Lower leg skin (tissue), 4 donors: ENCODE measurements at places on chromosomes 3 and 15.
A peak's percentile ranks its signal among the peaks of the same experiment; 100 is the strongest.

DNA sequence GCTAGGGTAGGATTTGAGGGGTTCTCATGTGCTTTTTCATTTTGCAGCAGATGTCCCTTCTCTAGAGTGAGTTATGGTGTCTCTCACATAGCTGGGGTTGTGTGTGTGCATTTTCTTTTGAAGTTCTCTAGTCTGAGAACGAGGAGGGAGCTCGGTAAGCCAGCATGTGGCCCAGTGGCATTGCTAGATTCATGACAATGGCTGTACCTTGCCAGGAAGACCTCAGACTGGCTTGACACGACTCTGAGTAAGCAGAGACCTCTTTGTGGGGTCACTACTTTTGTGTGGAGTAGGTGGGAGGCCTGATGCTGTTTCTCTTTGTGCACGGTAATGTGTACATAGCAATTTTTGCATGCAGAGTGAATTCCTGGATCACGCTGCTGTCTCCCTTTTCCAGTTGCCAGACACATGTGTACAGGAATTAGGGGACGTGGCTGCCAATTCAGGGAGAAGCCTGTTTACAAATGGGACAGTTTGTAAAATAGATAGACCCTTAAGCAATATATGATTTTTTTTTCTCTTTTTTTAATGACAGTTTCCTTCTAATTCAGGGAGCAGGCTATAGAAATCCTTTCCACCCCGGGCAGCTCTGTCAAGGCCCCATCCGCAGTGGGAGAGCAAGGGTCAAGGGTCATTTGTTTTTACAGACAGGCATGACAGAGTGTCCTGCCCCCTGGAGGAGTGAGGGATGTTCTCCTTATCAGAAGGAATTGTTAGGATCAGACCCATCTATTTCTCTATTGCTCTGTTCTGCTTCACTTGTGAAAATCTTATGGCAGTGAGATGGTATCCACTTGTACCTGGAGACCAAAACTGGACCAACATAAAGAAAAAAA is 4.6 kb downstream of the CACNA1D start:
- DNase-seq, result no peak

- DNase-seq, result no peak
These were observed 139.0 kb upstream of the LIPC start for GRCh38 chr15:58292751-58293175.

DNA sequence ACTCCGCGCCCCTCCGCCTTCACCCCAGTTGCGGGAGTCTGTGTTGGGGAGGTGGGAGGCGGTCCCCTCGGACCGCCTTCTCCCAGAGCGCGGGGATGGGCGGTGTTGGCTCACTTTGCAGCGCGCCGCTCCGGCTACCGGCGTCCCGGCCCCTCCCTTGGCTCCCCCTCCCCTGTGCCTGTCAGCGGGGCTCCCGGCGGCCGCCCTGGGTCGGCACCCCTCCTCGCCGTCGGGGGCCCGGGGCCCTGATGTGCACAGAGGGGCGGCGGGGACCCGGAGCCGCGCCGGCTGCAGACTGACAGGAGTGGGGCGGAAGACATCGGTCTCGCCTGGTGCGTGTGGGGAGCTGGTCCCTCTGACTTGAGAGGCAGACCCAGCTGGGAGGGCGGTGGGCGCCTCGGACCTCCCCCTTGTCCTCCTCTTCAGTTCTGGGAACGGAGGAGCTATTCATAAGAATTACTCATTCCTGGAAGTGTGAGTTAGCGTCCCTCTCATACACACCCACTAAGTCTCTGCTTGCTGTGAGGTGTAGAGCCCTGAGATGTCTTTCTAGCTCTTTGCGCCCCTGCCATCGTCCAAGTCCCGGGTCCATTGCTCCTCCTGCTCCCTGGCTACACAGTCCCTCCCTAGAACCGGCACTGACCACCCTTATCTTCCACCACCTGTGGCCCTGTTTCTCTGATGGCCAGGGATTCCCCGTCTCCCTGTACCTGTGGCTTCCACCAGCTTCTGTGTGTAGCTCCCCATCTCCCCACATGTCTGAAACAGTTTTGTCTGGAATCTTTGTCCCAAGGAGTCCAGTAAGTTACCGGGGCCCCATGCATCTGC is 42.3 kb upstream of the ROPN1 start:
- no peak for DNase-seq

DNA sequence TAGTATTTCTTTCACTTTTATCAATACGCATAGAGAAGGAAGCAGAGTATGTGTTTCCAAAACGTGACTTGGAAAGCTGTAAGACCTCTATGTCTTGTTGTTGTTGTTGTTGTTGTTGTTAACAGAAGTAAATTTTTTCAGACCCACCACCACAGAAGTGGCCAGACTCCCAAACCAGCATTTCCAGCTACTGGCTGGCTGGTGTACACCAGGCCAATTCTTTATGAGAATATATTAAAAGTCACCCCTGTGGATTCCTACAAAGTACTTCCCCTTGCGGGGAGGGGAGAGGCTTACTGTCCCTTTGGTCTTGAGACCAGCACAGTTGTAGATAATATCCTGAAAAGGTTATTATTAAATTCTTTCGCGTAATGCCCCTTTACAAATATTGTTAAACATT is 1.6 kb upstream of the FOXP1 start:
- DNase-seq, result no peak

DNA sequence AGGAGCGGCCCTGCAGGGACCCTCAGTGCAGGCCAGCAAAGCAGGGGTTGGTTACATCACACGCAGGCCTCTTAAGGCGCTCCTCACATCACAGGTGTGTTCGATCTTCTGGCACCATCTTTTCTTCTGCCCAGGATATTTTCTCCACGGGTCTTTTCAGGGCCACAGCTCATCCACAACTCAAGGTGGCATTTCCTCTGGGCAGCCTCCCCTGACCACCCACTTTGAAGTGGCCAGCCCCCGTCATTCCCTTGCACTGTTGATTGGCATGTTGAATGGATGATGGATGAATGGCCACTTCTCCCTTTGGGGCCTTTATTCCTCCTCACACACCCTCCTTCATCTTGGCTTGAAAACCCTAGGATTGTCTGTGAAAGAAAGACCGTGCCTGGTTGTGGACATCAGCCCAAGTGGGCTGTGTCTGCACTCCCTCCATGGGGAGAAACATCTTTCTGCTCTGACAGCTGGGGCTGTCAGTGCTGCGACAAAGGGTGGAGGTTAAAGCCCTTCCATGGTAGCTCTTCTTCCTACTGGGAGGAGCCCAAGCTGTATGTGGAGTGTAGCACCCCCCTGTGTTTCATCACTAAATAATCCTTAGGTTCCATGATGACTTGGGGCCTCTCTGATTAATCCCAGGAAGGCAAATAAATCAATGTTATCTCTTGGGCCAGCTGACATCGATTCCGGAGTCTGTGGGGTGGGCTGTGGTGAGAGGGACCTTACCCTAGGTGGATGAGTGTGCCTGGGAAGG is 102.5 kb downstream of the EPHB1 start:
- DNase-seq, result no peak

DNA sequence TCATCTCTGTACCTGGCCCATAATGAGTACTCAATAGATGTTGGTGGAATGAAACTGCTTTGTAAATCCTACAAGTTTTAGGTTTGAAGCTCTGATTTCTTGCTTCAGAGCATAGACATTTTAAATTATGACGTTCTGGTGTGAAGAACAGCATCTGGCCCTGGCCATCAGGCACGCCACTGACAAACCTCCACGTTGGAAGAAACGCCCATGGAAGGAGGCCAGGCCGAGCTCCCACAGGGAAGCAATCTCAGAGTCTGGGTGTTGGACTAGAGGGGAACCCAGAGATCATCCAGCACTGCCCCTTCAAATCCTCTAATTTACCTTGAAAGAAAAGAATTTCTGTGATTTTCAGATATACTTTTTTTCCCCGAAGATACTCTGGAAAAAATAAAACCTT is 328.1 kb upstream of the RGMA start:
- DNase-seq, result peak; percentile 69

- DNase-seq, result no peak
These were observed 261.5 kb upstream of the LRTM1 start for GRCh38 chr3:55189359-55189801.

DNA sequence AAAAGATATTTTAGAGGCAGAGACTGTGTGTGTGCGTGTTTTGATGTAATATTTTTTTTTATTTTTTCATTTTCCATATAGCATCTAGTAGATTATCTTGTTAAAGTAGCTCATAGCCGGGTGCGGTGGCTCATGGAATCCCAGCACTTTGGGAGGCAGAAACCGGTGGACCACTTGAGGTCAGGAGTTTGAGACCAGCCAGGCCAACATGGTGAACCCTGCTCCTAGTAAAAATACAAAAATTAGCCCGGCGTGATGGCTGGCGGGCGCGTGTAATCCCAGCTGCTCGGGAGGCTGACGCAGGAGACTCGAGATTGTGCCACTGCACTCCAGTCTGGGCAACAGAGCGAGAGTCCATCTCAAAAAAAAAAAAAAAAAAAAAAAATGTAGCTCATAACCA is 1481.2 kb upstream of the CADM2 start:
- DNase-seq, result no peak

- no peak for DNase-seq
These were observed 204.1 kb downstream of the CADM2 start for GRCh38 chr3:85162905-85163304.

GRCh38 chr3:171956705-171957104 is 82.7 kb upstream of the FNDC3B start:
- no peak for DNase-seq

DNA sequence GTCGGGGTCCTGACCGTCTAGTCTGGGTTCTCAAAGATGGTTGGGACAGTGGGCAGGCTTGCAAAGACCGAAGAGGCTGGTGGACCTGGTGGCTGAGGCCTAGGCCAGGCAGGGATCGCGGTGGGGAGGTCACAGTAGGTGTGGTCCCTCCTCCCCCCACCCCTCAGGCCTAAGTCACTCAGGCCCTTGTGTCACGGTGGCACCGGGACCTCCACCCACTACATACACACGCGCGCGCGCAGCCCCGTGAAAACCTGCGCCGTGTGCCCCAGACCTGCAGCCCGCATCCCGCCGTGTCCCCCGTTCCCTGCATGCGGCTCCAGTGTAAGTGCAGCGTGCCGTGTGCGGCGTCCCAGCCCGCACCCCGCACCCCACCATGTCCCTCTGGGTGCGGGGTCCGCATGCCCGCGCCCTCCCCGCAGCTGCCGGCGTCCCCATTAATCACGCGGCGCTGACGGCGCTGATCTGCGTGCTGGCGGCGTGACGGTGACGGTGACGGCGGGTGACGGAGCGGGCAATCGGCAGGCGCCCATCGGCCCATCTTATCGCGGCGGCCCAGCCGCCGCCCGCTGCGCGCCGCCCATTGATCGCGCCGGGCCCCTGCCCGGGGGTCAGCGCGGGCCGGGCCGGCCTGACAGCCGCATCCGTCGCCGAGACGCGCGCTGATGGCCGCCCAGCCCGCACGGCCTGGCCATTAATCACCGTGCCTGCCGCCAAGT is 24.4 kb downstream of the SEC61A1 start:
- DNase-seq, result no peak

DNA sequence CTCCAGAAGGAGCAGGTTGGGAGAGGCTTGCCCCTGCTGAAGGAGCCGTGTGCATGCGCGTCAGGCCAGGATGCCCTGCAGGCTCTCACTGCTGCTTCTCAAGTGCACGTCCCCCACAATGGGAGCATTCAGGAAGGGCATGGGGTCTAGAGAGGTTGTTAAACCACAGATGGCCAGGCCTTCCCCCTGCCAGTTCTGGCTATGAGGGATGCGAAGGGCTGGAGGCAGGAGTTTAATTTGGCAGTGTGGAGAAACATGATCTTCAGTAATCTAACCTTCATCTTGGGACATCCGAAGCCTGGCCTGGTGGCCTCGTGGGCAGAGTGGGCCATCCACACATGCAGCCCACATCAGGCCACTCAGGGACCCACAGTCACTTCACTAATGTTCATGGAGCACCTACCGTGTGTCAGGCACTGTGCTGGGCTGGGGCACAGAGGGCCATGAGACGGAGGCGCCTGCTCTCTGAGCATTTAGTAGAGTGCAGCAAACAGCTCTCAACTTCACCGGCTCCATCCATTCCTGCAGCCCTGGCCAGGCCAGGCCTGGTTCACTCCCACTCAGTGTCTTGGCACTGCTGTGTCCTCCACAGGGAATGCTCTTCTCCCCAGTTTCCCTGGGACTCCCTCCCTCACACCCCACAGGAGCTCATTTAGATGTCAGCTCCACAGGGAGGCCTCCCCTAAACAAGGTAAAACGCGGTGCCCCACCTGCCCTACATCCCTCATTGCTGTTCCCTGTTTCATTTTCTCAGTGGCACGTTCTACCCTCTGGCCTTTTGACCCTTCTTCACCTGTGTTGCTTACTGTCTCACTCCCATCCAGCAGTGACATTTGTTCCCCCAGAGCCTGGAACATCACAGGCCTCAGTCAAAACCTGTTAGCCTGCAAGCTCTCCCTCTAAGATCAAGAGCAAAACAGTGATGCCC is 4.0 kb downstream of the CFAP100 start:
- DNase-seq, result peak; percentile 77

- DNase-seq, result no peak
These were observed 12.1 kb downstream of the LACTB start for GRCh38 chr15:63133786-63134185.

GRCh38 chr15:97745481-97746071 is 214.9 kb upstream of the ARRDC4 start:
- no peak for DNase-seq

- DNase-seq, result no peak
These were observed 3.1 kb downstream of the NMNAT3 start for GRCh38 chr3:139674571-139675260.

- DNase-seq, result no peak
These were observed 27.1 kb downstream of the FILIP1L start for GRCh38 chr3:100087198-100087597.

GRCh38 chr15:82047453-82048400 is 1.9 kb upstream of the MEX3B start:
- peak; percentile 22 for DNase-seq

- DNase-seq, result no peak
These were observed 2.0 kb upstream of the NFKBIZ start for GRCh38 chr3:101847328-101847727.

DNA sequence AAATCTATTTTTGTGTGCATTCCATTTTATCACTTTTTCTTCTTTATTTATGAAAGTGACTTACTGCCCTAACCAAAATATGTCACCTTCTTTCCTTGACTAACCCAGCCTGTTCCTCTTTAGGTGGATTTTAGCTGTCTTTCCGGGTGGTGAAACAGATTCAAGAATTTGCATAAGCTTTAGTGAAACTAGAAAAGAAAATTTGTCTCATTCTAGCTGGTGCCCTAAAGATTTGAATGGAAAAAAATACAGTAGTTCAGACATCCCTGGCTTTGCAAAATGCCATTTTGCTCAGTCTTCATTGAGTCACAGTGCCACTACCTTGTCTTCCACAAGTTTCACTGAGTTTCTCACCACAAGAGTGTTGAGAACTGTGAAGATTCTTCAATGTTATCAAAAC is 28.2 kb upstream of the CCDC50 start:
- DNase-seq, result no peak

- no peak for DNase-seq
These were observed 14.8 kb downstream of the LOXL1 start for GRCh38 chr15:73941044-73941443.

DNA sequence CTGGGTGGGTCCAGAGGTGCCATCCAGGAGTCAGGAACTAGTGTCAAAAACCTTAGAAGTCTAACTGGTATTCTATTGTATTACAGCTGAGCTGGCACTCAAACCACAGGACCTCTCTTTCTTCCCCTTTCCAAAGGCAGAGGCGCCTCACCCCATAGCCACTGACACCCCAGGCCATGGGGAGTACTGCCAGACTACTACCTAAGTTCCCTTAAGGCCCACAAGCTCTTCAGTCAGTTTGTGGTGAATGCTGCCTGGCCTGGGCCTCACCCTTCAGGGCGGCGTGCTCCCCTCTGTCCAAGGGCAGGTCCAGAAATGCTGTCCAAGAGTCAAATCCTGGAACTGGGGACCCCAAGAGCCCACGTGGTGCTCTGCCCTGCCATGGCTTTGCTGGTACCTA is 43.0 kb upstream of the FGF7 start:
- DNase-seq, result no peak

- no peak for DNase-seq
These were observed 28.7 kb downstream of the MORC1 start for GRCh38 chr3:109089265-109089664.
